CD8-positive, alpha-beta T cell (primary cell): ENCODE measurements at places on chromosomes 4 and X. TPM values are rescaled to one million over a fixed set of nuclear protein-coding genes. Genes with fewer than 3 reads are reported as not detected.

SH3RF1 gene
- total RNA-seq: not detected

SSX4B gene
- total RNA-seq: not detected

SRPX gene
- total RNA-seq: not detected

BTK gene
- 1.4 TPM for total RNA-seq

XAGE1A gene
- not detected for total RNA-seq

DNA sequence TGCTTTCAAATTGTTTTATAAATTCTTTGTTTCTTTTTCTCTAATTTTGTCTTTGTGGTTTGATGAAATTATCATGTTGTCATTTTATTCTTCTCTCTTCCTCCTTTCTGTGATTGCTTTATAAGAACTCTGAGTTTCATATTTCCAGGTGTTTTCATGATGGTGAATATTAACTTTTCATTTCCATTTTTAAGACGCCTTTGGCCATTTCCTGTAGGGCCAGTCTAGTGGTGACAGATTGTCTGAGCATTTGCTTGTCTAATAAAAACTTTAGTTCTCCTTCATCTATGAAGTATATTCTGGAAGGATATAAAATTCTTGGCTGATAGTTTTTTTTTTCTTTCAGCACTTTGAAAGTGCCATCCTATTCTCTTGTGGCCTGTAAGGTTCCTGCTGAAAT lies 128.1 kb downstream of the FAM13A start:
- DNase-seq: no peak

- DNase-seq: no peak
Observed at GRCh38 chrX:17617806-17618205, 119.5 kb upstream of the SCML1 start.

DNA sequence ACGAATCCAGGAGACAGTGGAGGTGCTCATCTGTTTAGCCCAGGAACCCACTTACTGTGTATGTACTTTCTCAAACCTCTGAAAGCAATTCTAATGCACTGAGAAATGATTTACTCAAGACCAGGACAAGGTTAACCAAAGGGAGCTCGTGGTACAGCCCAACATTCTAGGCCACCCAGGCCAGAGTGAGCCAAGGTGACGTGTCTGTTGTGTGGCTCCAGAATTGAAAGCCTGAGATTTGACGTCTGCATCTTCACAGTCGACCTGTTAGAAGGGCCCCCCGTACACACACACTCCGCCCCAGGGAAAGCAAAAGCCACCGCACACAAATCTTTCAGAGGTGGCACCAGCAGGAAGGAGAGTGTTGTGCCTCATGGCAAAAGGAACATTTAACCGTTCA lies 2.3 kb downstream of the MAP3K15 start:
- no peak for DNase-seq

- DNase-seq: no peak
Observed at GRCh38 chrX:13411496-13412207, 91.8 kb upstream of the ATXN3L start.

GRCh38 chrX:40086569-40087335 lies 11.0 kb downstream of the BCOR start:
- DNase-seq: no peak

DNA sequence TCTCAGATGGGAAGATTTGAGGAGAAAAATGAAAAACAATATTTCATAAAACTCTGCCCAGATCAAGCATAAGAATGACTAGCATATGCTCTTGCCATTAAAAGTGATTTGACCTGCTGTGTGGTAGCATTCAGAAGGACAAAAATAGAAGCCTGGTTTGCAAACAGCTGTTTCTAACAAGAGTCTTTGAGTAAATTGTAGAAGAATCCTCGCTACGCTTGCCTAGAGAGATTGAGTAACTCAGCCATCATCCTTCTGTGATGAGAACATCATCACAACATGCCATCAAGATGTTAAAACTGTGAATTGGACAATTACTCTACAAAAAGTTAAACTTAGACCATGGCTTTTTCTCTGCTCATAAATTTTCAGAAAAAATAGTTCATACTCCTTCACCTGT lies 168.9 kb upstream of the PUDP start:
- no peak for DNase-seq

DNA sequence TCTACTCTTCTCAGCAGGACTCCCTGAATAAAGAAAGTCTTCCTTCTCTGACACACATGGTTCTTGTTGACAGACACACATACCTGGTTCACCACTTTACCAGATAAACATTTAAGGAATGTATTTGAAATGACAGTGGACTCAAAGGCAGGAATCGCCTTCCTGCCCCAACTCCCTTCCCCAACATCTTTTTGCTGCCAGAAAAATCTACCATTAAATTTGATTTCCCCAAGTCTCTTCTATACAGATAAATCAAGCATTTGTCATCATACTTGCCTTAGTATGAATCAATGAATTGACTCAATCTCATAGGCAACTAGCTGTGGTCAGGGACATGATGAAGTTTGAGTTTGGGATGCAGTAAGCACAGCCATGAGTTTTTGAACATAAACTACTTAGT lies 23.3 kb upstream of the ANXA5 start:
- no peak for DNase-seq

- no peak for DNase-seq
Observed at GRCh38 chrX:118621081-118621759, 106.2 kb upstream of the IL13RA1 start.
